OCI-M1 (cell line): ENCODE measurements at places on chromosomes 3 and 15.

GRCh38 chr3:146160321-146160963 is 542 bp downstream of the PLOD2 start:
- DNase-seq = peak; percentile 86

GRCh38 chr3:46350262-46350565 is 3.7 kb upstream of the CCR2 start:
- peak; percentile 85 for DNase-seq

DNA sequence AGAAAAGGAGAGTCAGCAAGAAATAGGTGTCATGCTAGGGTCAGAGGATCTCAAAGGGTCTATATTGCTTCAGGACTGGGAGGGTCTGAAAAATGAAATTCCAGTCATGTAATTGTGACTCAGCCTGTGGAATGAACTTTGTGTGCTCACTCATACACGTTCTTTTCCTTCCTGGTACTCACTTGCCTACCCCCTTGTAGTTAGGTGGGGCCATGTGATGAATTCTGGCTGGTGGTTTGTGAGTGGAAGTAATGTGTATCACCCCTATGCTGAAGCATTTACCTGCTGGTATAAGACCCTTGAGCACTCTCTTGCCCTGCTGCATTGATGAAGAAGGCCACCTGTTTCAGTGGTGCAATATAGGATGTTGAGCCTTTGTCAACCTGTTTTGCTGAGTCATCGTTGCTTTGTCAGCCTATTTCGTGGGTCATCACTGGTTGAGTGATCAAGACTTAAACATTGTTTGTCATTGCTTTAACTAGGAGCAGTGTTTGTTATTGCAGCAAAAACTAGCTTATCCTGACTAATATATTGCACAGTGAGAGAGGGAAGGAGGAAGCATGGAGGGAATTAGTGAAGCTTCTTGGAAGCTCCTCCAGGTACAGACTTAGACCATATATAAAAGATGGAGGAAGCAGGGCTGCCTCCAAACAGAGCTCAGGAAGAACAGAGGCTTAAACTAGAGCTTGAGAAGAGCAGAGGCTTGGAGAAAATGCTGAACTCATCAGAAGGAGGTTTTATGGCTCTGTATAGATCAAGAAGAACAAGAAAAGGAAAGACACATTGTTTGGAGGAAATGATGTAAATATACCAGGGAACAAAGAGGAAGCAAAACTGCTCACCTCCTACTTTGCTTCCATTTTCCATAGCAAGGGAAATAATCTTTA is 28.9 kb downstream of the TLNRD1 start:
- DNase-seq = peak; percentile 15

DNA sequence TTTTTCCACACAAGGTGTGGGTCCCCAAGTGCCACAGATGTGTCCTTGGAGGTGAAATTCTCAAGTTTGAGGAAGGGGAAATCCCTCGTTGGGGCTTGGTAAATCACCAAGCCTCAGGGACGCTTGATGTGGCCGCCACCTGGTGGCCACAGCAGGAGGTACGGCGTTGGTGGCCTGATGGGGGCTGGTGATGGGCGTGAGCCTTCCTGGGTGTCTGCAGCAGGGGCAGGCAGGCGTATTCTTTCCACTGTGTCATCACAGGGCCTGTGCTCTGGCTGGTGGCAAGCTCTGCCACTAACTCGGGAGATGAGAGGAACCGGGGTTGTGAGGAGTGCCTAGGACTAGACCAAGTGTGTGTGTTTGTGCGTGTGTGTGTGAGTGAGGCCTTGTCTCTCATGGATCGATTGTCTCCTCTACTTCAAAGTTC is 4.2 kb downstream of the ACOX2 start:
- DNase-seq = peak; percentile 86
